ENCODE measurements at places on chromosomes 11 and 22.

- DNase-seq, result no peak
These were observed 42.6 kb upstream of the P4HA3 start for GRCh38 chr11:74354036-74354435.

DNA sequence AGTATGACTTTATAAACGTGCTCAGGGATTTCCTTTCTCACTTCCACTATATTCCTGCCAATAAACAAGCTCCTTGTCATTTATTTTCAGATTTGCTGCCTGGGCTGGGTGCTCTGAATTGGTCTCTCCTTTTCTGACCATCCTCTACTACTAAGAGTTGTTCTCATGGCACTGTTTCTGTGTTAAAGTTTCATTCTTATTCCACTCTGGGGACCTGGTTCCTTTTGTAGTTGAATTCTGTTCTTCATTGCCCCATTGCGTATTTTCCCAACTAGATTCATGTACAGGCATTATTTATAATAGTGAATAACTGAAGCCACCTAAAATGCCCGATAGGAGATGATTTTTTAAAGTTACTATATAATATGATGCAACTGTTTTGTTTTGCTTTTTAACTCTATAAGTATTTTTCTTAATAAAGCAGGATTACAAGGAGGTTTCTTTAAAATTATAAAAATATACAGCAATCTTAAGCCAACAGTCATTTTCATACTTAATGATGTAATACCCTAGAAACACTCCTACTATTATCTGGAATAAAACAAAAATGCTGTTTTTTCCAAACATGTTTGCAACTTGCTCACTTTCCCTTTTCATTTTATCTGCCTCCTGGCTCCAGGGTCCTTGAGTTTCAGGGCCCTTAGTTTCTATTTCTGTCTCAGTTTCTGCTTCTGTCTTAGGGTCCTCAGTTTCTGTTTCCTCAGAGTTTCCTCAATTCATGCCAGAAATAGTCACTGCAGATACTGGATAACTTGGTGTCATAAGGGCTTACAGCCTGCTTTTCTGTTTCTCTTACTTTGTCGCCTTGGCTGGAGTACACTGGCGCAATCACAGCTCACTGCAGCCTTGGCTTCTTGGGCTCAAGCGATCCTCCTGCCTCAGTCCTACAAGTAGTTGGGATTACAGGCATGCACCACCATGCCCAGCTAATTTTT, 9.8 kb upstream of the FUT4 start:
- no peak for DNase-seq

GRCh38 chr11:108117746-108118371, 3.5 kb upstream of the ACAT1 start:
- no peak for DNase-seq

GRCh38 chr11:73019449-73019848, 122.7 kb downstream of the FCHSD2 start:
- no peak for DNase-seq

DNA sequence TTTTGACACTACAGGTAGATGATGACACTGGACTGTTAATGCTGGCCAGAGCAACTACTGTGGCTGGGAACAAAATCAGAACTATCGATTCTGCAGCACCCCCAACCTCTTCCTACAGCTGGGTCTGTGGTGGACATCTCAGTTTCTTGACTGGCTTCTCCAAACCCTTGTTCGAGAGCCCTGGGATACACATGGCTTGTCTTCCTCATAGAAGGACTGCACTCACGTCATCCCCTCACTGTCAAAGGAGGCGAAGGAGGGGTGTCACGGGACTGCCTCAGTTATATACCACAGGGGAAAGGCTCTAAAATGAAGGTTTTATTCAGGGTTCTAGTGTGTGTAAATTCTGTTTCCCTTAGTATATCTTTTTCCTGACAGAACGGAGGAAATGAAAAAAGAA, 44.9 kb downstream of the PITPNB start:
- DNase-seq, result peak; percentile 65

- DNase-seq, result no peak
These were observed 203.7 kb downstream of the MN1 start for GRCh38 chr22:27597703-27598444.

DNA sequence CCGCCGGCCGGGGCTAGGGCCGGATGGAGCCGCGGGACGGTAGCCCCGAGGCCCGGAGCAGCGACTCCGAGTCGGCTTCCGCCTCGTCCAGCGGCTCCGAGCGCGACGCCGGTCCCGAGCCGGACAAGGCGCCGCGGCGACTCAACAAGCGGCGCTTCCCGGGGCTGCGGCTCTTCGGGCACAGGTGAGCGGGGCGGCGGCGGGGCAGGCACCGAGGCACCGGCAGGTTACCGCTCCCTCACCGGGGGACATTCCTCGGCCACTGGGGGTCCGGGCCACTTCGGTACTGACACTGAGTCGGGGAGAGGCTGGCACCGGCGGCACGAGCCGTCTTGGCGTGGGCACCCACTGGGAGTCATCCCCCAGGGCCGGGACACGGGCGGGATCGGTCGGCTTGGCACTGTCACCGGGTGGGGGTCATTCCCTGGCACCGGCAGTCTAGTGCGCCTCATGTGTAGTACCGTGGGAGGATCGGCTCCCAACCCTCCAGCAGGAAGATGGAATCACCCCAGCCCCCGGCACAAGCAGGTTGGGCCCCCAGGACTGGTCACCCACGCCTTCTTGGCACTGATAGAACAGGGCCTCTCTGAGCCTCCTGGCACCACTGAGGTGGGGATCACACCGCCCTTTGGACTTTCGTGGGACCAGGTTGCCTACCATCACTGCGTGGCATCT, 511 bp downstream of the DGKZ start:
- DNase-seq, result peak; percentile 77

GRCh38 chr11:9777525-9777924, 113.6 kb downstream of the SWAP70 start:
- DNase-seq, result no peak

DNA sequence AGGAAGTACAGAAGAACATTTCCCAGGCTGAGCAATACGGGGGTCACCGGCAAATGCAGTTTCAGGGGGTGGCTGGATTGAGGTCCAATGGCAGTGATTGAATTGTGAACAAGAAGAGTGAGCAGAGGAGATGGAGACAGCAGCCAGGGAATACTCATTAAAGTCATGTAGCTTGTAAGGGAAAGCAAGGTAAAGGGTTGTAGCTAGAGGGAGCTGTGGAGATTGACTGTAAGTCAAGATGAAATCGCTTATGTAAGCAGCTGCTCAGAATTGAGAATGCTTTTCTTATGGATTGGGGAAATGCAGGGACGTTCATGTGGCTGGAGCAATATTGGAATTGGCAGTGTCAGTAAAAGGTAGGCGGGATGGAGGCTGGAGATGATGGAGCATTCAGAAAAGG, 111.4 kb upstream of the TBCEL start:
- no peak for DNase-seq

DNA sequence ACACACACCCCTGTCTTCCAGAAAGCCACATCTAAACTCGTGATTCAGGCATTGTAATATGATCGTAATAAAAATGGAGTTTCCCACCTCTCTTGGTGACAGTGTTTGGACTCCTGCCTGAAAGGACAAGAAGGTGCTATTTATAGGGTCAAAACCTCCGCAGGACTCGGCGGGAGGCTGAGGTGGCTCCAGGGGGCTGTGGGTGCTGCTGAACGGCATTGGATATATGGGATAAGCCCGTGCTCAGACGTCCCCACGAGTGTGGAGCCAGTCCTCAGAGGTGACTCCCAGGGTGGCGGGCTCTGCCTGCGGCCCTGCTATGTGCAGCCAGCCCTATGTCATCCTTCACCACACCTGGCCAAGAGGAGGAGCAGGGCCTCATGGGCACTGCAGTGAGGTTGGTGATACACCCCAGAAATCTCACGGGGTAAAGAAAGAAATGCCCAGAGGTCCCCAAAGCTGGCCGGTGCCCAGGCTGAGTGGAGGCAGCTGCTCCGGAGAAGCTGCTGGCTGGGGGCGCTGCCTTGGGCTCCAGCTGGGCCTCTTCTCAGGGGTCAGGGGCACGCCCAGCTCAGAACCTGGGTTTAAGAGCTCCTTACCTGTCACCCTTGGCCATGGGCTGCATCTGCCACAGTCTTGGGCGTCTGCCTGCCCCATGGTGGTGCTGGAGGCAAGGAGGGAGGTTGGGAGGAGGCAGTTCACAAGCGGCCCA, 5.1 kb upstream of the OSBPL5 start:
- DNase-seq, result no peak

DNA sequence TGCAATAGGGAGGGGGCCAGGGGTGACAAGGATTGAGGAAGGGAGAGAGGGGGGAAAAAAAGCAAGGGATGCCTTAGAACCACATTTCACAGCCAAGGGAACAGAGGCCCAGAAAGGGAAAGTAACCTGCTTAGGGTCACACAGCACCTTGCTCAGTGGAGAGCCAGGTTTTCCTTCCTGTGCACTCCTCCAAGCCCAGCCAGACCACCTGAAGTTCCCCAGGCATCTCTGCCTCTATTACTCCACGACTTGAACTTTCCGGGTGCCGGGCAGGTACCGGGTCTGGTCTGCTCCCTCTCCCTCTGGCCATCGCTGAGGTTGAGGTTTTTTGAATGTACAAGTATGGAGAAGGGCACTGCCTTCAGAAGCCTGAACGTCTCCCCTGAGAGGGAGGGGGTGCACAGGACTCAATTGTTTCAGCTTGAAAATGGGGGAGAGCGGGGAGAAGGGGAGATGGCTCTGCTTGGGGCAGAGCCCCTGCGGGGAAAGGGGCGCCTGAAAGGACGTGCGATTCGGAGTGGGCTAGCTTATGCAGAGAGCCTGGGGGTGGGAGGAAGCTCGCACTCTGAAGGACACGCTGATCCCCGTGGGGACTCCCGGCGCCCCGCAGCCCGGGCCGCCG, 516 bp upstream of the SERPINH1 start:
- peak; percentile 65 for DNase-seq

DNA sequence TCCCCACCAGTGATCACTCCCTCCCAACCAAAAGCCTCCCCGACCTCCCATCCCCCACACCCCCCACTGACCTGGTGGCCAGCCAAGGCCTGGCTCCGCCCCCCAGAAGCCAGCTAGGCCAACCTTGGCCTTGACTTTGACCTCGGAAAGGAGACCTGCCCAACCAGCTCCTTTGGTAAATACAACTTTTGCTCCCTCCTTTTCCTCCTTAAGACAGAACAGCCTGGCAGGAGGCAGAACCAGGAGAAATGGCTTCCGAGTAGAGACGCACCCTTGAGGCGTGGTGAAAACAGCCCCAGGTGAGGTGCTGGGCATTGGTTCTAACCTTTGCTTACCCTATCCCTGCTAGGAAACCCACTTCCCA, 27.0 kb downstream of the PLEKHA7 start:
- no peak for DNase-seq

DNA sequence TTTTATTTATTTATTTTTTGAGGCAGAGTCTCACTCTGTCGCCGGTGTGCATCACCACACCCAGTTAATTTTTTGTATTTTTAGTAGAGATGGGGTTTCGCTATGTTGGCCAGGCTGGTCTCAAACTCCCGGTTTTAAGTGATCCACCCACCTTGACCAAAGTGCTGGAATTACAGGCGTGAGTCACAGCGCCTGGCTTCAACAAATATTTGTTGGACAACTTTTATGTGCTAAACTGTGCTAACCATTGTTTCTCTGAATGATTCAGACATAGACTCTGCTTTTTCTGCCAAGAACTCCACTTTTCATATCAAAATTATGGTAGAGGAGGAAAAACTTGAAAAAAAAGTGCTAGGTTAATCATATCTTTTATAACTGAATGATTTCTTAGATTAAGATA, 36.3 kb downstream of the MMP7 start:
- DNase-seq, result no peak

DNA sequence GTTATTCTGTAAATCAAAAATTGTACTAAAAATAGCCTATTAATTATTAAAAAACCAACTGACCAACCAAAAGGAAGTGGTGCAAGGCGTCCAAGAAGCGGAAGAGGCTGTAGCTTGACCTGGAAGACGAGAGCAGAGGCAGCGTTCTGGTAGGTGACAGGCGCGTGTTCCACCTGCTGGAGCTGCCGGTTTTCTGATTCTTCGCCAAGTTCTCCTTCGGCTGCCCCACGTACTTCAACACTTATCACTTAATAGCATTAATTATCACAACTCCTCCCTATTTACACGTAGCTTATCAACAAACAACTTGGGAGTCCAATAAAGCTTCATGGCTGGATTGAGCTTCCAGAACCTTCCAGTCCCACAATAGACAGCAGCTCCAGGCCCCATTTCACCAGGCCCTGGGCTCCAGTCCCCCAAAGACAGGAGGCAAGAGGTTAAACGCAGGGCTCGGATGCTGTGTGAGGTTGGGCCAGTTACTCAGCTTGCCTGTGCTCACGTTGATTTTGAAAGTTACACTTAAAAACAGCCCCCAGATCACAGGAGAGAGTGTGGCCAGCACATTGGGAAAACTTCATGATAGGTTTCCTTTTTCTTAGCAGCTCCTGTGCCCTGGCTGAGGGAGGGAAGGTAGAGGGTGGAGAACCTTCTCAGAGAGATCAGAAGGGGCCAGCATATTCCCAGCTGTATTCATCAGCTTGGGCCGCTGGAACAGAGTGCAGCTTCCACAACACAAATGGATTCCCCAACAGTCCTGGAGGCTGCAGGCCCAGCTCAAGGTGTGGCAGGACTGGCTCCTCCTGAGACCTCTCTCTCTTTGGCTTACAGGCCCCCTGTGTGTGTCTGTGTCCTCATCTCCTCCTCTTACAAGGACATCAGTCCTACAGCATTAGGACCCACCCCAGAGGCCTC, 54.2 kb upstream of the FGF3 start:
- DNase-seq, result peak; percentile 21

All from sigmoid colon (tissue), 7 donors.